Astrocyte of the spinal cord (primary cell): ENCODE measurements at places on chromosomes 2 and 18.

DNA sequence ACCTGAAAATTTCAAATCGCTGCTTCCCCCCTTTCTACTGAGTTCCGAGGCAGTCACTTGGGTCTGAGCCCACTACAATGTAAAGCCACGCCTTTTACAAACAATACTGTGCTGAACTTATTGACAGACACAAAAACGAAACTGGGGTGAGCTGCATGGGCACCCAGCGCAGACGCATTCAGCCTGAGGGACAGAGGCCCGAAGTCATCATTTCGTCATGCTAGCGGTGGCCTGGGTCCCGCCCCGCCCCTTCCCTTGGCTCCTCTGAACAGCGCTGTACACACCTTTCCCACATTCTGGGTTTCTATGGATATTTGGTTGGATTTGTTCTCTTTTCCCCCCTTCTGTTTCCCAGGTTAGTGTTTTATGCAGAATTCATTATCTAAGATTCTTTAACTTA lies 71.7 kb downstream of the EIPR1 start:
- no peak for DNase-seq

DNA sequence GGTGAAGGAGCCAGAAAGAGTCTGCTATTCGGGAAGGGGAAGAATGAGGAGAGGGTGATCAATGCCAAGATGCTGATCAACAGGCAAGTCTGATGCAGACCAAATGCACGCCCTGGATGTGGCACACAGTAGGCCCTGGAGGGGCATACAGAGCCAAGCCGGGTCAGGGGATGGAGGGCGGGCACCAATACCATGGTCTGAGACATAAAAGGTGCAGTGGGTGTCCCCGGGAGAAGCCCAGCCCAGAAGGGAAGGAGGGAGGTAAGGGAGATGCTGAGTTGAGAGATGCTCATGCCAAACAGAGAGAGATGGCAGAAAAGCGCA lies 66.6 kb upstream of the ID2 start:
- DNase-seq = no peak

GRCh38 chr18:26406854-26407517 lies 141.4 kb downstream of the KCTD1 start:
- no peak for DNase-seq

GRCh38 chr2:143796051-143796450 lies 666.8 kb downstream of the ARHGAP15 start:
- no peak for DNase-seq

GRCh38 chr2:151091583-151091982 lies 170.1 kb downstream of the RBM43 start:
- no peak for DNase-seq

- peak; percentile 37 for DNase-seq
Observed at GRCh38 chr2:190530248-190530900, 4.1 kb downstream of the NEMP2 start.

DNA sequence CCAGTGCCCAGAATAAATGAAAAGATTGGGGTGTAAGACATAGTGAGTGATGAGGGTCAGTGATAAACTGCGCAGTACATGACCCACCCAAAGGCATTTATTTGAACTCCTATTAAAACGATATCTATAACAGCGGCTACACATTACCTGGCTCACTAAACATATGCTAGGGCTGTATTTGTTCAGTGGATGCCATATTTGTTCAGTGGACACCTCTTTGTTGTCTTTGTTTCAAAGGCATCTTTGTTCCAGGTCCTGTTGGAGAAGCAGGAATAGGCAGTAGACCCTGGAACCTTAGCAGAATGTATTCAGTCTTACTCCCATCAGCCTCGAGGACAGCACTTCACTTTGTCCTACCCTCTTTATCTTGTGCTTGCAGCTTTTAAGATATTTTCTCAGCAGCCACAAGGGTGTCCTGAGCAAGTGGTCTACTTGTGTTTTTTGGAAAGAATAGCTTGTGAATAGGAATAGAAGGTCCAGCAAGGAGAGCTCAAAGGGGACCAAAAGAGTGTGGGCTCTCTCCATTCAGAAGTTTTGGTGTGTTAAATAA lies 650.8 kb upstream of the FANCL start:
- DNase-seq = no peak

- DNase-seq = no peak
Observed at GRCh38 chr2:143399631-143400069, 270.4 kb downstream of the ARHGAP15 start.

GRCh38 chr2:106734165-106734564 lies 151.8 kb downstream of the ST6GAL2 start:
- DNase-seq = no peak

GRCh38 chr2:167103028-167103756 lies 214.9 kb downstream of the XIRP2 start:
- peak; percentile 8 for DNase-seq

DNA sequence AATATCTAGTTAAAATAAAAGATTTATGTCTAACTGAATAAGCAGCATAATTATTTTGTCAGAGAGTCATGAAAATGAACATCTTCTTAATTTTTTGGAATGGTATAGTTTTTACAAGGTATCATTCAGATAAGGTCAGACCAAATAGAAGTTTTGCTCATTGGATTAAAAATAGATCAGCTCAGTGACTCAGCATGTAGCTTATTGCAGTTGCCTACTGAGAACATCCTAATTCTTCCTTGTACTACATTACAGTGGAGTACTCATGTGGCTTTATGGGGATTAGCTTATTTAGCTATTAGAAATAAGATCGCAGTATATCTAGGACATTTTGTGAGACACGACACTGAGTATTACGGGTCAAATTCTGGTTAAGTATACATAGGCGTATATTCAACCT lies 38.2 kb upstream of the PPM1B start:
- peak; percentile 52 for DNase-seq

DNA sequence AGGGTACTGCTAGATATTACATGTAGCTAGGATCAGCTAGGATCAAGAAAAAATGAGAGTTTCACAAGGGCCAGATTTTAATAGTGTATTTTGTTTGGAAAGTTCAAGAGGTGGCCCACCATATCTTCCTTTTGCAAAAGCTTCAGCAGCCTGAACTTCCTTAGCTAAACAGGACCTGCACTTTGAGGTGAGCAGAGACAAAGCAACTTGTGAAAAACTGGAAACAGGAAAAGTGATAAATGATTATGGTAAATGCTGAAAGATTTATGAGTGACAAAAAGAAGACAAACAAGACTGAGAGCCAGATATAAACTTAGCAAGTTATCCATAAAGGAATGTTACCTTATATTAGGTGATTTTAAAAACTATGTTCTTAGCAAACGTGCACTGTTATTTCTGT lies 123.6 kb downstream of the ZNF521 start:
- no peak for DNase-seq

DNA sequence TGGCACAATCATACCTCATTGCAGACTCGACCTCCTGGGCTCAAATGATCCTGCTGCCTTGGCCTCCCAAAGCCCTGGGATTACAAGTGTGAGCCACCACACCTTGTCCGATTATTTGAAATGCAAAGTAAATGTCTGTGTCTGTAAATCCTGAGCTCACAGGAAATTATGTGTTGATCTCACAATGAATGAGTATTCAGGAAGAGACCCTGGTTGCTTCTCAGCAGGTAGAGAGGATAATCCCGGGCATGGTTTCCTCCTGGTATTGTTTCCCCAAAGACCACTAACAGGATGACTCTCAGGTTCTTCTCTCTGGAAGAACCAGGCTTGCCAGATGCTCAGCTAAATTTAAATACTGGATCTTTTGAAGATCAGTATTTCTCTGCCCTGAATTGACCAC lies 147.6 kb downstream of the LDLRAD4 start:
- DNase-seq = no peak

DNA sequence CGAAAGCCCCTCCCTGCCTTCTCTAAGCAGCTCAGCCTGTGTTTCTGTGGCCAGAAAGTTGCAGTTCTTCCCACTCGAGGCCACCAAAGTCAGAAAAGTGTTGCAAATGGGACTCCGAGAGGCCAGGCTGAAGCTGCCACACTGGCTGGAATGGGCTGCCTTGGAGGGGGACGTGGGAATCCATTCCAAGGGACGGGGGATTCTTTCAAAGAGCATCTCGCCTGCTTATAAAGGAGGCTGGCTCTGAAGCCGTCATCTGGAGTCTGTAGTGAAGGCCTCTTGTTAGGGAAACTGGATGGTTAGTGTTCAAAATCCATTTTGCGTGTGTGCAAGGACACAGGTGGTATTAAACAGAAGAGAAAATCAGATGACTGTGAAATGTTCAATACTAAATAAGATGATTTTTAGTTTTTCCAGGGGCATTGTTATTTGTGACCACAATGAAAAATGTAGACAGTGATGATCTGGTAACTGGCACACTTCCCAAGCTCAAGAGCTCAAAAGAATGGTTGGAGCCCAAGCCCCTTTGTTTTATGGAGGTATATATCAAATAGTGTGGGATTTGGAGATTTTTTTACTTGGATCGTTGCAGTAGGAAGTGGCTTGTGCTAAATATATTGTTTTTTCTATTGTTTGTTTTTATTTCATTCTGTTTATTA lies 782 bp downstream of the FAM228B start:
- peak; percentile 62 for DNase-seq
